Left ventricle myocardium superior (tissue), 1 donor: ENCODE measurements at places on chromosomes 11 and 22. TPM values are rescaled to one million over a fixed set of nuclear protein-coding genes. Genes with fewer than 3 reads are reported as not detected.

TRIM44 gene
- 38.5 TPM for total RNA-seq

MUC5AC gene
- not detected for total RNA-seq

DMC1 gene
- total RNA-seq, result 0.20 TPM

SMIM35 gene
- total RNA-seq, result not detected

PHOX2A gene
- total RNA-seq, result not detected

TPCN2 gene
- total RNA-seq, result 7.9 TPM

VWCE gene
- total RNA-seq, result 0.94 TPM

- no peak for DNase-seq
These were observed 17.3 kb upstream of the PLET1 start for GRCh38 chr11:112277941-112278340.

GRCh38 chr22:26893173-26894110, 236.1 kb downstream of the MIAT start:
- no peak for DNase-seq

DNA sequence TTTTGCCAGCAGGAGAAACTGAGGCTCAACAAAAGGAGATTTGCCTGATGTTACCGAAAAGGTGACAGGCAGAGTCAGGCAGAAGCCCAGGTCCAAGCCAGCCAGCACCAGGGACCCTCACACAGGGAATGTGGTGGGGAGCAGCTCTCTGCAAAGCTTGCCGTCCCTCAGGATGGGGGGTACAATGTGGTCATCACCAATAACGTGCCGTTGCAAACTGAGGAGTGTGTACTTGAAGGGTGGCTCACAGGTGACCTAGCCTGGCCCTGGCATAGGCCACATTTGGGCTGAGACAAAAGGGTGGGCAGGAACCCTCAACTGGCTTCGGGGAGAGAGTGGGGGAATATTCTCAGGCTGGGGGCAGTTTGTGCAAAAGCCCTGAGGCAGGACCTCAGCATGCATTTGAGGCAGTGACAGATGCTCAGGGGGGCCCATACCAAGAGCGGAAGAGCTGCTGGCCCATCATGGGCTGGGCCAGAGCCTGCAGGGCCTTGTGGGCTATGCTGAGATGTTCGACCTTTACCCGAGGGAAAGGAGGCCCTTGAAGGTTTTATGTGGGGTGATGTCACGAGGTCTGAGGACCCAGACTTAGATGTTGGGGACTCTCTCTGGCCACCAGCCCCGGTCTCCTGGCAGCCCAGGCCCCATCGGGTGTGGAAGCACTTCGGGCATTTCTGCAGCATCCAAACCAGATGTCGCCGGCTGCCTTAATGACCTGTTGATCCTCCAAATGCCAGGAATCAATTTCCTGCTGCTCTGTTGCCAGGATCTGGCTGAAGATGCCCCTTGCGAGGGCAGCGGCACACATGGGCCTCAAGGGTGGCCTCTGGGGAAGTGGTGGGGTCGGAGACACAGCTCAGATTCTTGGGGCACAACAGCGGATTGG, 57.4 kb upstream of the SHISAL1 start:
- DNase-seq, result peak; percentile 10

- peak; percentile 71 for DNase-seq
These were observed 17.7 kb downstream of the NAV2 start for GRCh38 chr11:19730373-19730772.

GRCh38 chr11:119024430-119025098, 6.0 kb downstream of the TRAPPC4 start:
- DNase-seq, result no peak

- no peak for DNase-seq
These were observed 494.6 kb upstream of the LRRC4C start for GRCh38 chr11:41954034-41954433.

DNA sequence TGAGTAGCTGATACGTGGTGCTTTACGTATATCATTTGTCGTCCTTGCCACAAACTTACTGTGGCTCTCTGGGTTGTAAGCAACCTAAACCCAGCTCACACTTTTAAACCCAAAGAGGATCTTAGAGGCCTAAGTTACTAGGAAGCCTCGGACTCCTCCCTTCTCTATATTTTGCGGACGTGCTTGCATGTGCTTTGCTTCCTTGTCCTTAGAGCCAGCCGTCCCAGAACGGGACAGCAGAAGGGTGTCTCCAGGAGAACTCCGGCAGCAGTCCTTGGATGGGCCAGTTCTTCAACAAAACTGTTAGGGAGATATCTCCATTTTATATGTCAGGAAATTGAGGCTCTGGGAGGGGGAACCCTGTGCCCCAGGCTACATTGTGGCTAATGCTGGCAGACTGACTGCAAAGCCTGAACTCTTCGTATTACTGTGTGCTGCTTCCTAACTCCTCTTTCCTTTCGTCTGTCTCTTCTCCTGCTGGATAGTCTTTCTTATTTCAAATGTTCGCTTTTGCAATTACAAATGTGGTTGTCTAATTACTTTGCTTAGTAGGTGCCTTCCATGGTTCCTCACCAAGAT, 33.8 kb downstream of the TNRC6B start:
- DNase-seq, result no peak

GRCh38 chr22:34808618-34809017, 257.3 kb upstream of the ISX start:
- DNase-seq, result no peak

DNA sequence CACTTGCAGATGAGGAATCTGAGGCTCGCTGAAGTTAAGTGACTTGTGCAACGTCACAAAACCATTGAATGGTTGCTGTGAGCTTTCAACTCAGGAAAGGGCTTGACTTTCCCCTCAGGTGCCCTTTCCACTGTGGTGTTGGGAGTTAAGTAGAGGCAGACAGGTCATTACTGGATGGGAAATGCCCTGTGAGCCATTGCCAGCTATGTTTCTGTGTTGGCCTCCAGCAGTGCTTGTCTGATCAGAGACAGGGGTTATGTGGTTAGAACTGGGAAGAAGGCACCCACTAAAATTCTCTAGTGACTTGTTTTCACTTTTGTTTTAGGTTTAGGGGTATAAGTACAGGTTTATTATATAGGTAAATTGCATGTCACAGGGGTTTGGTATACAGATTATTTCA, 96.6 kb downstream of the FDX1 start:
- no peak for DNase-seq

DNA sequence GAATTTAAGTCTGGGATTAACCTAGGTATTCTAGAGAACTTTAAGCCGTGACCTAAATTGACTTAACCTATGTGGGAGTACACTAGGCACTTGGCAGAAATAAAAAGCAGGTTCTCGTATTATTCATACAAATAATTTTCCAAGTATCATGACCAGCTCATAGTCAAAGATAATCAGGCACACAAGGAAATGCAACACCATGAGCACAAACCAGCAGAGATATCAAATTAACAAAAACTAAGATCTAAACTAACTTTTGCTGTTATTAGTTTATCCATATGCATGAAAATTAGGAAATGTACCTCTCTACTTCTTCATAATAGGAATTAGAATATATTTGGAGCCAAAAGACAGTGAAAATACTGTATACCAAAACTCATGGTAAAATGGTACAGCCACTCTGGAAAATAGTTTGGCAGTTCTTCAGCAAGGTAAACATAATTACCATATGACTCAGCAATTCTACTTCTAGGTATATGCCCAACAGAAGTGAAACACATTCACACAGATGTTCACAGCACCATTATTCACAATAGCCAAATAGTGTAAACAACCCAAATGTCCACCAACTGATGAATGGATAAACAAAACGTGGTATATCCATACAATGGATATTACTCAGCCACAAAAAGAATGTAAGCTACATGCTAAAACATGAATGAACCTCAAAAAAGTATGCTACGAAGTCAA, 154.1 kb downstream of the ENTHD1 start:
- no peak for DNase-seq

- no peak for DNase-seq
These were observed 39.7 kb downstream of the USP35 start for GRCh38 chr11:78228467-78228866.

DNA sequence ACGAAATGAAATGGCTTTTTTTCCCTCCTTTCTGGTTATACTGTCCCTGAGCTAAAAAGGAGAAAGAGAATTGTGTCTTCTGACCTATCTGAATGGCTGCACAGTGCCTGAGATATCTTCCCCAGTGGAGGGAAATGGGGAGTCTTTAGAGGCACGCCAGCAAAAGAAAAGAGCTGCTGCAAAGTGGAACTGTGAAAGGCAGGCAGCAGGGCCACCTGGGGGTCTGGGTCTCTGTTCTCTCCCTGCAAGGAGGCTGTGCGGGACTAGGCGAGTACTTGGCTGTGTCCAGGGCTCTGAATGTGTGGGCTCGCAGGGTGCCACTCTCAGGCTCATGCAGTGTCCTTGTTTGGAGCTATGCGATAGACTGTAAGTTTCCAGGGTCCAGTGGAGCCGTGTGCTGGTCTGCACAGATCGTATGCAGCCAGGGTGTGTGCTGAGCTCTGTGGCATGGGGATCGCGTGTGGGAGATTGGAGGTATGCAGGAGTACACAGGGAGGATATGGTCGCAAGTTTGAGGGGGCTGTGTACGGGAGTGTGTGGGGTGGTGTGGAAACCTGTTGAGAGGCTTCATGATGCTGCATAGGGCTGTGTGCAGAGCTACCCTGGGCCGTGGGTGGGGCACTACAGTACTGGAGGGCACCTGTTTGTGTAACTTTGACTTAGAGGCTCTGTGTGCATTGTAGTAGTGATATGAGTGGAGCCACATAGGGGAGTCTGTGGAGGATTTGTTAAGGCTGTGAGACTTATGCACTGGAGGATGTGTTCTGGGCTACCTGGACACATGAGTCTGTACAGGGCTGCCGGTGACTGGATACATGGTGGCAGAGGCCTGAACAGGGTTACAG, 70.1 kb upstream of the OLFML1 start:
- DNase-seq, result no peak

GRCh38 chr22:30806391-30806861, 111.8 kb downstream of the OSBP2 start:
- no peak for DNase-seq

GRCh38 chr11:67010296-67010905, 12.5 kb upstream of the SYT12 start:
- no peak for DNase-seq
